ENCODE measurements at places on chromosomes 6 and 20.

DNA sequence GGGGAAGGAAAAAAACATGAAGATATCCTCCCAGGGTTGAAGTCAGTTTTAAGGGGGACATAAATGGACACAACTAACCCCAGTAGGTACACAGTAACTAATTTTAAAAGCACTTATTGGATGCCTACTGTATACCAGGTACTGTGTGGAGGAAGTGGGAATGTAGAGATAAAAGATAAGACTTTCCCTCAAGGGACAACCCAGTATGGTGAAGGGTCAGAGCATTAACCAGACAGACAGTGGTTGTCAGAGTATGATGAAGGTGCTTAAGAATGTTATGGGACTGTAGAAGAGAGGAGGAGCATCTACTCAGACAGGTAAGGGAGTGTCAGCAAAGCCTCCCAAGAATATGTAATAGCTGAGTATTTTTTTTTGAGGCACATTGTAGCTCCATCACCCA lies 906 bp downstream of the ABCF1 start:
- no peak for DNase-seq

DNA sequence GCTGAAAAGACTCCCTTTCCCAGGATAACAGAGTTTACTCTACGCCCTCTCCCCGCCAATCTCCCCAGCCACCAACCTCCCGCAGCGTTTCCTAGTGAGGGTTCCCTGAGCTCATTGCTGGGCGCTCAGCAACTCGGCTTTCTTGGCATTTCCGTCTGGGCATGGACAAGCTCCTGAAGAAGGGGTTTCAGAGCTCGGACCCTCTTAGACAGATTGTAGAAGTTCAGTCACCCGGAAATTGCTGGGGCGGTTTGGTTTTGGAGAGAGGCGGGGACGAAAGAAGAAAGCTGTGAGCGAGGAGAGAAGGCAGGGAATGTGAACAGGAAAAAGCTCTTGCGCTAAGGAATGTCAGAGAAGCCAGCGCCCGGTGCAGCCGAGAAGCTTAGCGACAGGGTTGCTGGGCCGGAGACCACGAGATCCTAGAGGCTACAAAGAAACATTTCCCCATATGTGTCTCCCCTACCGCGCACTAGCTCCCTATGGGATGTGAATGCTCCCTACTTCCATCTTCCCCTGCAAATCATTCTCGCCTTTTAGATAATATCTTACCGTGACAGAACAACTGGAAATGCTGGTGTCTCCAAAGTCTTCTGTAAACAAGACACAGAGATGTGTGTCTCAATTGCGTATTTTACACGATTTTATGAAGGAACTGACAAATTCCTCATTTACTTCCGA lies 15.8 kb downstream of the POM121L2 start:
- no peak for DNase-seq

GRCh38 chr6:43216200-43216599 lies 13.1 kb downstream of the DNPH1 start:
- DNase-seq, result no peak

- DNase-seq, result no peak
These were observed 220.8 kb downstream of the PREX1 start for GRCh38 chr20:48606841-48607543.

- no peak for DNase-seq
These were observed 887 bp upstream of the NSFL1C start for GRCh38 chr20:1467355-1468116.

- no peak for DNase-seq
These were observed 76.1 kb downstream of the SCAND1 start for GRCh38 chr20:35878113-35878625.

DNA sequence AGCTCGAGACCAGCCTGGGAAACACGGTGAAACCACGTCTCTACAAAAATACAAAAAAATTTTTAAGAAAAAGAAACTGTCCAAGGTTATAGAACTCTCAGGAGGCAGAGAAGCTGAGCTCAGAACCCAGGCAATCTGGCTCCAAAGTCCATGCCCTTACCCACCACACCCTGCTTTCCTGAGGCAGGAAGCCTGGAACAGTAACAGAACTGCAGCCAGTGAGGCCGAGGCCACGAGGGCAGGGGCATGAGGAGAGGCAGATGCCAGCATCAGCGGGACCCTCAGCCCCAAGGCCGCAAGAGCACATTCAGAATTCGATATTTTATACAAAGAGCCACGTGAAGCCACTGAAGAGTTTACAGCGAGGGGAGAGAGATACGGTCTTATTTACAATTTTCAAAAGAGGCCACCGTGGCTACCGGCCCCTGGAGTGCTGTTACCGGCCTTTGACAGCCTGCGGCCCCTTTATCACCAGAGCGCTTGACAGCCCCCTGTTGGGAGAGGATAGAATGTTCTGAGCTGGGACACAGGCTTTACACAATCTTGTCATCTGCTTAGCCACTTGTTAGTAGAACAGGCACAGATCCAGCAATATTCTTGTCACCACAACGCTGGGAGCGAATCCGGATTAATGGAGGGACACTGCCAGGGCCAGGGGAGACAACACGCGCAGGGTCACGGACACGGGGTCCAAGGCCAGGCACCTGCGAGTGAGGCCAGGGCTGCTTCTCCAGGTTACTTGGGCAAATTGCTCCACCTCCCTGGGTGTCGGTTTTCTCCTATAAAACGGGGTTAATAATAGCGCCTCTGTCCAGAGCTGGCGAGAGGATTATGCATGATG lies 5.6 kb downstream of the SPATA2 start:
- DNase-seq, result no peak

Measured in NCI-H1436 treated with DMSO at 0.1 percent for 48 hours (cell line).